ENCODE measurements at places on chromosomes 6 and 20.

DNA sequence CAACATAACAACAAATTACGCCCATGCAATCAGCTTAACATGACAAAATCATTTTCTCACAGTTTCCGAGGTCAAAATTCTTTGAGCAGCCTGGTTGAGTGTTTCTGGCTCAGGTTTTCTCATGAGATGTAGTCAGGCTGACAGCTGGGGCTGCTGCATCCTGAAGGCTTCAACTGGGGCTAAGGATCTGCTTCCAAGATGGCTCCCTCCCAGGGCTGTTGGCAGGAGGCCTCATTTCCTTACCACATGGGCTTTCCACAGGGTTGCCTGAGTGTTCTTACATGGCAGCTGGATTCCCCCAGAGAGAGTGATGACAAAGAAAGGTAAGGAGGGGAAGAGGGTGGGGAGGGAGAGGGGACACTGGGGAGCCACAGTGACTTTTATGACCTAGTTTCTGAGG, 63.1 kb upstream of the NNAT start:
- DNase-seq: no peak

GRCh38 chr6:29442719-29443118, 3.6 kb downstream of the OR10C1 start:
- no peak for DNase-seq

- no peak for DNase-seq
These were observed 99.3 kb downstream of the UTRN start for GRCh38 chr6:144384427-144384826.

DNA sequence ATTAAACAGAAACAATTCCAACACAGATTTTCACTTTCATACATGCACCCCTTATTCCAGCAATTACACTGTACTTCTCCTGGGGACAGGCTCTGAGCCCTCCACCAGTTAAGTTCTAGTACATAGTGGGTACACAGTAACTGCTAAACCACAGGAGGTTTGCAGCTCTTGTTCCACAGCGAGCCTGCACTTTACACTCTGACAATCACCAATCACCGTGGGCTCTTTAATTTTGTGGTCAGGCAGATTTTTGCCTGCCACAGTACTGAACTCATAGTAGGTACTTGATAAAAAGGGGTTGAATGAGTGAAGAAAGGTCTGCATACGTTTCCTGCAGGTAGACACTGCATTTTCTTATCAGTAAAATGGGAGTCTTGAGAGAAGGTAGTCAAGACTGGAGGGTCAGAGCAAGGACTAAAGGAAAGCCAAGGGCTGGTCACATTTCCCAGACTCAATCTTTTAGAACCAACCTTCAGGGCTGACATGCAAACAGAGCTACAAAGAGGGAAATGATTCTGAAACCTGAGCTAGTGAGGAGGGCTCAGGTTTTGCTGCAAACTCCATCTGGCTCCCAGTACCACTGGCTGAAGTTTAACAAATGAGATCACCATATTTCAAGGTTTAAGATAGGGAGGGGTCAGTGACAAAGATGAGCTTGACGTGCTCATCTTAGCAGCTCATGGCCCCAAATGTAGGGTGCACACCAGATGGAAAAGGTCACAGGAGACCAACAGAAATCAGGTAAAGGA, 404.6 kb downstream of the BTBD9 start:
- no peak for DNase-seq
